ENCODE measurements at places on chromosomes 1 and 21.
A peak's percentile ranks its signal among the peaks of the same experiment; 100 is the strongest.

DNA sequence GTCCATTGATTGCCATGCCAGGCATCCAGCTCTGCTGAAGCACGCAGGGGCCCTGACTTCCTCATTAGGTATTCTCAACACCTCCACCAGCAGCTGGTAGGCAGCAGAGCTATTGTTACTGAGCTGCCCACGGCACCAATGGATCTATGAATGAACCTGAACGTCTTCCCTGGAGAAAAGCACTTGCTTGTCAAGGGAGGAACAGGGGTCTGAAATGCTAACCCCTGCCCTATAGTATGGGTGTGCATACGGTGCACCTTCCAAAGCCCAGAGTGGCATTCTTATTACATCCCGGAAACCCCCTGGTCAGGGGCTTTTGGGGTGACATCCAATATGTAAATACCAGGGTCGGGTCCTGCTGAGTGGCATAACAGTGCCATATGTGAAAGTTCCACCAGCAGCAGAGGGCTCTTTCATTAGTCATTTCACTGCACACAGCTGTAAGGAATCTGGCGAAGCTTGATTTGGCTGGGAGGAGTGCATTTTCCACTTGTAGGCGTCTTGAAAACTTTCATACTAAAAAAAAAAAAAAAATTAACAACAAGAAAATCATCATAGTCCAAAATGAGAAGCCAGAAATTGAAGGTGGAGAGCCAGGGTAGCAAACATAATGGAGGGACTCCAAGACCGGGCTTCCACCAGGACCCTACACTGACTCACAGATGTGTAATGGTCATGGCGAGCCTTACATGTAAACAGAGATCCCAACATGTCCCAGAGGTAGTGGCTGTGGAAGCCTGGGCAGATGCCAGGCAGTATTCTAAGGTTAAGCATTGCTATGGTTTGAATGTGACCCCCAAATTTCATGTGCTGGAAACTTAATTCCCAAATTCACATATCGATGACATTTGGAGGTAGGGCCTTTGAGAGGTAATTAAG, 58.8 kb upstream of the PRDX6 start:
- DNase-seq: no peak

GRCh38 chr1:199098468-199098867, 459.6 kb downstream of the PTPRC start:
- DNase-seq: no peak

DNA sequence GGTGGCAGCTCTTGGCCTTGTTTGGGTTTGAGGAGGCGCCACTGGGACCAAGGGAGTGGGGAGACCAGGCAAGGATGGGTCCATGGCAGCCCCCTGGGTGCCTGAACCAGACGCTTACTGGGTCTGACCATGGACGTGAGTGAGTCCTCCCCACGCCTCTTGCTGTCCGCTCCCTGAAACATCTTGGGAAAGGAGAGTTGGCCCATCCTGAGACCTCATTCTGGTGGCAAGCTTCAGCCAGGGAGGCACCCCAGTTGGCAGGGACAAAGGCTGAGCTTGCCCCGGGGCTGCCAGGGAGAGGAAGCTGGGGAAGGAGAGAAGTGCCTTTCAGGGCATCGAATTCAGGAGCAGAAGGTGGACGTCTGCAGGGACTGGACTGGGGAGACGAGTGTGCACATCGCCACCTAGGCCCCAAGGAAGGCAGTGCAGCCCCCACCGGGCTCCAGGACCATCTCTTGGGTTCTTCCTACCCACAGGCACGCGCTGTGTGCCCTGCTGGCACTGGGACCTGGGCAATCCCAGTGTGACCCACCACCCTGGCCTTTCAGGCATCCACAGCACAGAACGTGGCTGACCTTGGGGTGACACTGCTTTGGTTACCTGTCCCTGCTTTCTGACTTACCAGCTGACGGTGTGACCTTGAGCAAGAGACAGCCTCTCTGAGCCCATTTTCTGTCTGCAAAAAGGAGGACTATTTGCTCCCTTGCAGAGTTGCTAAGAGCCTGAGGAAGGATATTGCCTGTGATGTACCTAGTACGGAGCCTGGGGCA, 132.9 kb upstream of the WNT4 start:
- DNase-seq: peak; percentile 84

DNA sequence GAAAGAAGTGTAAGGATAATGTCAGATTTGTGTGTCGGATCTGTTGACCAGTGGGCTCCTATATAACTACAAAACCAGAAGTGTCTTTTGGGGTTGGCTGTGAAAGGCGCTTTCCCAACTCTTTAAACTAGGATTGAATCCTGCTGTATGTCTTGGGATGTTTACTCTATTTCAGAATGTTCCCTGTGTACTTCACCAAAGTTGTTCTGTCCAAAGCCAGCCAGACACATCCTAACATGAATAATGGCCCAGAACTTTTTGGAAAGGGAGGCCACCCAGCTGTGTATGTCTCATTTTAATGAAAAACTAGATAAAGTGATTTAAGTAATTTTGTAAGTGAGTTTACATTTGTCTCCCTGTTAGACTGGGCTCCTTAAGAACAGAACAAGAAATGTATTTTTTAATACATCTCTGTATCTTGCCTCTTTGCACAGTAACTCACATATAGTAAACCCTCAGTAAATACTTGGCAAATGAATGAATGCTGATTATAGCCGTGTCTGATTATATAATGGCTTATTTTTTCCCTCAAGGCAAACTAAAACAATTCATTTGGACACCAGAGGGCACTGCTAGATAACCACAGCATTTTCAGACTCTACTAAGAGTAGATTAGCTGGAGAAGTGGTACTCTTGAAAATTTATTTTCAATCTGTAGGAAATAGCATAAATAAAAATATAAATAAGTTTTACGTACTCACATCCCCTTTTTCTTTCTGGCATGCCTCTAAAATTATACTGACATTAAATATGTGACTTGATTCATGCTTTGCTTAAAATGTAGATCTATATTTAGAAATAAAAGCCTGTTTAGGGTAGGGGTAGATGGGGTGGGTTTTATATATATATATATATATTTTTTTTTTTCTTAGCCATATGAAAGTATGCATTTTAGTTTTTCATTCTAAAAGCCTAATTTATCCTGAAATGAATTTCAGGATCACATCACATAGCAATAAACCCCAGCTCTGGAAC, 23.8 kb downstream of the TSEN15 start:
- DNase-seq: no peak

DNA sequence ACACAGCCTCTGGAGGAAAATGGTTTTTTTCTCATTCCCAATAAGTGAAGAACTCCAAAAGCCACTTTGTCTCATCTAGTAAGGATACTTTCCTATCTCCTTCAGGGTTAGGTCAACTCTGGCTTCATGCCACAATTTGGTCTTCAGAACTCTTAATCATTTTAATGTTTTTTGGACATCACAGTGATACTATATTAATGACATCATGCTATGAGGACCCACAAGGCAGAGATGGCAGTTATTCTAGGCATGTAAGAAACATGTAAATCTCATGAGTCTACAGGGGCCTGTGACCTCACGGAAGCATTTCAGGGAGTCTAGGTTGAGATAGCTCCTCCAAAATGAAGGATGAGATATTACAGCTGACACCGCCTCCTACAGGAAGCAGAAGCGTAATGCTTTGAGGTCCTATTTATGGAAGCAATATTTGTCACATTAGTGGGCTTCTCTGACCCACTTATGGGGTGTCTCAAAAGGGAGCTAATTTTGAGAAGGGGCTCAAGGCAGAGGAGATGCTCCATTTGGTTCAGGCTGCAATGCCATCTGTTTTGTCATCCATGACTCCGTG, 5.0 kb upstream of the GPR137B start:
- DNase-seq: no peak

DNA sequence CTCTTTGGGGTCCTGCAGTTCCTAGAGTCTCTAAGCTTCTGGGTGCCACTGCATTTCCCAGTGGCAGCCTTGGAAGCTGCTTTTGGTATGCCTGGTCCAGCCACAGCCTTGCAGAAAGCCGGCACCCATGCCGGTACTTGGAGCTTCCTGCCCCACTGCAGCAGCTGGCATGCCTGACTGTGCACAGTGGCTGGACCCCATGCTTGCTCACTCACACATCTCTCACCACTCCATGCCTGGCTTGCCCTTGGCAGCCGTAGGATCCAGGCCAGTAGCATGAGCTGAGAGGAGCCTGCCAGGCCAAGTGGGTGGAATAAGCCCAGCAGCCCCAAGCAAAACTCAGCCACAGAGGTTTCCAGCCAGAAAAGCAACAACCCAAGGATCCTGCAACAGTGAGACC, 20.3 kb upstream of the FNBP1L start:
- no peak for DNase-seq

DNA sequence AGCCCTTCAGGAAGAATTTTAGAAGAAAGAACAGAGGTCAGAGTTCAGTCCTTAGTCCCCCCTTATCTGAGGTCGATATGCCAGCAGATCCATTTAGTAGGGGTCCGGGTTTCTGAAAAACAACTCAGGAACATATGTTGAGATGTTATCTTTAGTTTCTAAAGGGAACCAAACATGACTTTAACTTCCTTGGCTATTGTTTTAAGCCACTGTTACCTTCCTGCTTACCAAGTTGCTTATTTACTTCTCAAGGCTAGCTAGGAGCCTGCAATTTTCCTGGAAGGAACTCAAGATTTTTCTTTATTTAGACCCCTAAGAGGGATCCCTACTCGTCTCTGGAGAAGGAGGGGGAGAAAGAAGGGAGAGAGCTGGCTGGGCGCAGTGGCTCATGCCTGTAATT, 54.3 kb downstream of the KCNC4 start:
- DNase-seq: no peak

DNA sequence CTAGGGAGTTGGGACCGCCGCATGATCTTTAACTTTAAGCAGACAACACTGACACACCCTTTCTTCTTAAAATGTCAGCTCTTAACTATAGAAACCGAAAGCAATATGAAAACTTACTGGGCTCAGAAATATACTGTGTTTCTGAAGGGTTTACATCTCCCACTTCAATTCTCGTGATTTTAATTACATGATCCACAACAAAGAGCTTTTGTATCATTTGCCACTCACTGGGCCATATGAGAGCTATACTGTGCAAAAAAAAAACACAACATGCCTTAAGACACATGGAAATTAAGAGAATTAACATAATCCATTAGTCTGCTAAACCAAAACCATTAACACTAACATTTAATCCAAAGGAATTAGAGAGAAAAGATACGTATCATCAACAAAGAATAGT, 35.0 kb upstream of the RAP1GAP start:
- DNase-seq: no peak

- DNase-seq: no peak
Measured at GRCh38 chr1:19354531-19354981, 42.4 kb downstream of the SLC66A1 start.

DNA sequence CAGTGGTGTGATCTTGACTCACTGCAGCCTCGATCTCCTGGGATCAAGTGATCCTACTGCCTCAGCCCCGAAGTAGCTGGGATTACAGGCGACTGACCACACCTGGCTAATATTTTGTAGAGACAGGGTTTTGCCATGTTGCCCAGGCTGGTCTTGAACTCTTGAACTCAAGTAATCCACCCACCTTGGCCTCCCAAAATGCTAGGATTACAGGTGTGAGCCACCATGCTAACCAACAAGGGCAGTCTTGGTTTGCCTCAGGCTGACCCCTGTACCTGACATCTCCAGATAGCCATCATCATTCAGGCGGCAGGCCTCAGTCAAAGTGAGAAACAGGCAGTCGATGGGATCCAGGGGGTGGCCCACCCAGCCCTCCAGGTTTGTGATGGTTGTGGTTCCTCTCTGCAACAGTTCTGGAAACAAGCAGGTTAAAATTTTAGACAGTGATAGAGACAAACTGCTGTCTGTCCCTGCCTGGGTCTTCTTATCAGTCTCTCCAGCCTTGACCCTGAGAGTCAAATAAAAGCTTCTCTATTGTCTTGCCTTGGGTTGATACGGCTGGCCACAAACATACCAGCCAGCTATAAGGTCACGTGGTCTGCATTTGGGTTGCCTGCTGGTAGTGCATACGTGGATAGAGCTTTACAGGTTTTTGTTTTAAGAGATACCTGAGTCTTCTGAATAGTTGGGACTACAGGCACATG, 26.8 kb downstream of the UROD start:
- DNase-seq: no peak

GRCh38 chr1:115829023-115829674, 11.8 kb downstream of the NHLH2 start:
- DNase-seq: no peak

DNA sequence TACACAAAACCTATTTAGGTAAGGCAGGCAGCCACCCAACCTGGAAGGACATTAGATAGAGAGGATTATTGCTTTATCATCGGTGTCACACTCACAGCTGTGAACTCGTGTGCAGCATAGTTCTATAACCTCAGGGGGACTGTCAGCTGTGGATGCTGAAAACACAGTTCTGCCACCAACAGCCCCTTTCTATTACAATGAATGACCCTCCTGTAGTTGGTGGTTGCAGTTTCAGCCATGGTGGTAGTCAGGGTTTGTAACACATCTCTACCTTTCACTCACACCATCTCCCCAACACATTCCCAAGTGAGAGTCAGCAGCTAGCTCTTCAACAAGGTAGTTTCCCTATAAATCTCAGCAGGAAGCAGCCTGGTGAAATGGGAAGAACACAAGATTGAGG, 136.8 kb downstream of the ZC3H11B start:
- no peak for DNase-seq

DNA sequence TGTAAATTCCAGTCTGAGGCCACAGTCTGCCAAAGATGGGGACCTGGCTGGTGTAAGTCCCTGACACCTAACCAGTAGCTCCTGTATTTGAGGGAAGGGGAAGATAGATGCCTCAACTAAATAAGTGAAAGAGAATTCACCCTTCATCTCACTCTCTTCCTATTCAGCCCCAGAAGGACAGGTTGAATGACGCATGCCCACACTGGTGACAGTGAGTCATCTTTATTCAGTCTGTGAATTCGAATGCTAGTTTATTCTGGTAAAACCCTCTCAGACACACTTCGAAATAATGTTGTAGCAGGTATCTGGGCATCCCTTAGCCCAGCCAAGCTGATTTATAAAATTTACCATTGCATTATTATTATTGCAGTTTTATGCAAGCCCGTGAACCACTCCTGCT, 617.0 kb upstream of the PRMT6 start:
- no peak for DNase-seq

- no peak for DNase-seq
Measured at GRCh38 chr1:199619223-199619622, 408.3 kb upstream of the NR5A2 start.

GRCh38 chr1:231806623-231807495, 180.3 kb downstream of the DISC1 start:
- peak; percentile 86 for DNase-seq

DNA sequence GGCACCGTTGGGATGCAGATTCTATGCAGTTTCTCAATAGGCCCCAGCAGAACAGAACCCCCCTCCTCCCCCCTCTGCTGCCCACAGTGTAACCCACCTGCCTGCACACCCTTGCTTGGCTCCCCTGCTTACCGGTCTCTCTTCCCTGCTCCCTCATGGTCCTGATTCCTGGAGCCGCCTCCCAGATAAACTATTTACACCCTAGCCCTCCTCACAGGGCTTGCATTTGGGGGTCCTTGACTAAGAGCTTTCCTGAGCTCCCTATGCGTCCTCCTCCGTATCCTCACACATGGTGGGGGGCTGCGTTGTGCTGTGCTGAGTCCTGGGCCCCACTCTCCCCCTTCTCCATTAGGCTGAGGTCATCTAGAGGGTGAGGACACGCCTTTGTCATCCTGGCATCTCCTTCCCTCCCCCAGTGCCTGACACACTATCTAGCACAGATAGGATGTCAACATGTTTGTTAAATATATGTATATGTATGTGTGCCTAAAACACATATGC, 121.9 kb downstream of the GRIK3 start:
- DNase-seq: no peak

- DNase-seq: no peak
Measured at GRCh38 chr1:182601913-182602312, 2.3 kb downstream of the RGS16 start.

GRCh38 chr1:192700834-192701271, 64.9 kb downstream of the RGS13 start:
- DNase-seq: no peak
